ENCODE measurements at places on chromosomes 7 and 10. TPM values are rescaled to one million over a fixed set of nuclear protein-coding genes. Genes with fewer than 3 reads are reported as not detected.

SFMBT2 gene
- 14.9 TPM for total RNA-seq

IL15RA gene
- 4.4 TPM for total RNA-seq

AKR1E2 gene
- 9.2 TPM for total RNA-seq

AKR1D1 gene
- total RNA-seq = not detected

TEX47 gene
- total RNA-seq = not detected

PLAC9 gene
- not detected for total RNA-seq

FAM237B gene
- total RNA-seq = not detected

SH2B2 gene
- 2.7 TPM for total RNA-seq

All from A549 treated with DMSO at 1 μM for 4 hours (cell line).